ENCODE measurements at places on chromosomes 7 and 10.

GRCh38 chr10:11891776-11892486 is 68.8 kb downstream of the PROSER2 start:
- DNase-seq: no peak

- no peak for DNase-seq
Observed at GRCh38 chr7:77353407-77353721, 62.8 kb downstream of the GSAP start.

DNA sequence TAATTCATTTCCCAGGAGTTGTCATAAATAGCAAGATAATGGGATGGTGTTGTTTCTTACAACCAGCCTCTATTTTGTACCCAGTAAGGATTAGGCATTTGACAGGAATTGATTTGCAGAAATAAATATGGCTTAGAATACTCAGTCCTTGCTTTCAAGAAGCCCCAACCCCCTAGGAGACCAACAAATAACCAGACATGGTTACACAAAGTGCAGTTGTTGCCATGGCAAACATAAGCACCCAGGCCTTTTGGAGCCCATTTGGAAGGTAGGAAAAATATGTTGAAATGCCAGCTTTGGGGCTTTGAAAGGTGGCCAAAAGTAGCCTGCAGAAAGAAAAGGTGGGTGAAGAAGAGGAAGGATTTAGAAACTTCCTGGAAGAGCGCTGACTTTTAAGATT is 397.5 kb downstream of the CDC14C start:
- DNase-seq: no peak

GRCh38 chr10:66192162-66192831 is 733.5 kb upstream of the LRRTM3 start:
- no peak for DNase-seq

DNA sequence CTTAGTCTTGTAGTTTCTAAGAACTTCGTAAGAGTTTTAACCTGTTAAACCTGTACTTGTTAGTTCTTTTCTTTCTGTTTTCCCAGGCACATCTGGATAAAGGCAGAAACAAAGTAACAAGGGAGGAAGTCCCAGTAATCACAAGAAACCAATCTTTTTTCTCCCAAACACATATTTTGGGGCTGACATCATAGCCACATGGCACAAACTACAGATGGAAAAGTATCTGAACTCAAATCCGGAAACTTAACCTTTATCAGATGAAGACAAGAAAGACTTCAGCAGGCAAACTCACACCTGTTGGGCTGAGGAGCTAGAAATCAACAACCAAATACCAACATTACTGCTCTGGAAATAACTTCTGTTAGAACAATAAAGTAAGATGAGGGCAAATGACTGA is 67.1 kb downstream of the CUBN start:
- no peak for DNase-seq

DNA sequence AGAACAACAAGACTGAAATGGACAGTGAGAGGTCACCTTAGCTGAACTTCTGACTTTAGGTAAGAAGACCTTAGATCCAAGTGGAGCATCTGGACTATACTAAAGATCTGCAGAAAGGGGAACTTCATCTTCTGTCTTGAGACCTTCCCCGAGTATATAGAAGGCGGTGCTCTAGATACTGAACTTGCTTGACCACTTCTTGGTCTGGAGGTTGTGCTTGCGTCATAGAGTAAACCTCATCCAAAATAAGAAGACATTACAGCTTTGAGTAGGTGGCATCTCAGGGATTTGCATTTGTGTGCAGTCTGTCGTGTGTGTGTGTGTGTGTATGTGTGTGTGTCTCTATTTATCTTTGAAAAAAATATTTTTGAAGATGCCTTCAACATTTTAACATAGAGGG is 157.5 kb downstream of the CHN2 start:
- no peak for DNase-seq

Data from NCI-H187 treated with DMSO at 0.1 percent for 48 hours (cell line).